Astrocyte of the cerebellum (primary cell): ENCODE measurements at places on chromosomes 5 and 9.

GRCh38 chr9:105242557-105242956 is 1.9 kb upstream of the SLC44A1 start:
- no peak for DNase-seq

DNA sequence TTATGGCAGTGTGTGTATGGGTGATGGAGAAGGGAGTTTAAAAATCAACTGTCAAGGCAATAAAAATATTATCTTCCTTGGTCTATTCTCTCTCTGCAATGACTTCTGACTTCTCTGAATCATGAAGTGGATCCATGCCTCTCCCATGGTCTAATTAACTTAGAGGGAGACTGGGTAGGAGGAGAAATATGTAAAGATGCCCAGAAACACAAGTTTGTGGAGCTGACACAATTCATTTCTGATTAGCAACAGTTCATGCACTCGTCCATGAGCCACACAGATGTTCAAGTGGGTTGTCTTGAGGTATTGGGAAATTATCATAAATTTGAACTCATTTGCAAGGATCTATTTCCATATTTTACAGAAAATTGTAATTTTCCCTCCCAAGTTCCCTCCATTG is 38.1 kb downstream of the INSYN2B start:
- DNase-seq, result peak; percentile 16

DNA sequence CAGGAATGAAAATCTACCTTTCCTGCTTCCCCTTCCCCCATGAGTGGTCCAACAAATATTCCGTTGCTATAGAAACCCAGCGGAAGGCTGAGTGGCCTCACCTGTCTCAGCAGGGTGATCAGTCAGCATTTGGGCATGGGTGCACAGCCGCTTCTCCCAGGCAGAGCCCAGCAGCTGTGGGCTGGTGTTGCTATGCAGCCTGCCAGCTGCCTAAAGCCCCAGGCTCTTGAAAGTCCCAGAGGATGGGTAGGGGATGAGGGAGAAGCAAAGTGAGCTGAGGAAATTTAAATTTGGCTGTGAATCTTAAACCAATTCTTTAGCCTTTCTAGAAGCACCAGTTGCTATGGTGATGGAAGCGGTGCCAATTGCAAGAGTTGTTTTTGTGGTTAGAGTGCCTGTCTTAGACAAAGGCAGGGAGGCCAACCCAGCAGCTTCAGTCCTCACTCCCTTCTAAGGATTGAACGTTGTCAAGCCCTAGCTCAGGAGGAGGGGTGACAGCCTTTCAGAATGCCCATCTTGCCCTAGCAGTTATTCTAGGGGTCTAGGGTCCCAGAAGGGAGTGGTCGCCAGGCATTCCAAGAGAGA is 151.5 kb upstream of the PITX1 start:
- peak; percentile 85 for DNase-seq

GRCh38 chr5:149410721-149411432 is 31.8 kb upstream of the IL17B start:
- DNase-seq, result no peak

GRCh38 chr9:93049491-93049890 is 9.0 kb upstream of the SUSD3 start:
- no peak for DNase-seq

DNA sequence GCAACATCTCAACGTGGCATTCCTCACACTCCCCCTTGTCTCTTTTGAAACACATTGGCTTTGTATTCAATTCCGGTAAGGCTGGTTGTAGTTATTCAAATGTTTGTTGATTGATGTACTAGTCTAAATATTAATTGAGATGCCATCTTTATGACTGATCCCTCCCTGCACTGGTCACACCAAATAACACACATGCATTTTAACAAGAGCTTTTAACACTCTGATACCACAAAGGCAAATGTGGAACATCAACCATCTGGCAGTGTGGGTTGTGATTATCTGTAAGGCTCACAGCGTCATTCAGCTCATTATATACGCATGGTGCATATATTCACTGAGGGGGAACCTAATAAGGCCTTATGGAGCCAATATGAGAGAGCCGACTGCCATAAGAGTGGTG is 305.0 kb downstream of the TENT4A start:
- no peak for DNase-seq

- DNase-seq, result no peak
These were observed 18.3 kb downstream of the PARP8 start for GRCh38 chr5:50684721-50685120.

- DNase-seq, result no peak
These were observed 10.3 kb upstream of the FAT2 start for GRCh38 chr5:151601391-151601790.

GRCh38 chr9:120931231-120932085 is 4.9 kb upstream of the TRAF1 start:
- DNase-seq, result no peak

DNA sequence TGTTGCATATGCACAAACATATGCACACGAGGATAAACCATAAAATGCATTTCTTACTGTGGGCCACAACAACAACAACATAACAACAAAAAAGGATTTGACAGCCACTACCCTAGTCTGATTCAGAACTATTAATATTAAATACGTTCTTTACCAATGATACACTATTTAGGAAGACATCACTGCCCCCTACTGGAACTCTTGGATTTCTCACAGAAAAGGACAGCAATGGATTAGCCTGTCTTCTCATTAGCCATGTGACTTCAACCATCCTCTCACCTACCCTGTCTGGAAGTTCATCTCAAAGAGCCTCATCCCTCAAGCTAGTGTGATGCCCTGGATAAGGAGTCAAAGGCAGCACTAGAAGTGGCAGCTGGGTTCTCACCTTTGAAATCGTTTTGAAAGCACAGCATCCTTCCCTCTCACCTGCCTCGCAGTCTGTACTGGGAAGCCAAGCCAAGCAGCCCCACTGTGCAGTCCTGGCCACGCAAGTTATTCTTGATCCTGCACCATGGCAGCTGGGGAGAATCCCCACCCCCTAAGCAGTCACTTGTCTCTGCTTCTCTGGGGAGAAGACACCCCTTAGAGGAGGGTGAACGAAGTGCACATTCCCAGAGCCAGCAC is 64.6 kb downstream of the SH3TC2 start:
- DNase-seq, result no peak

GRCh38 chr5:137401946-137402345 is 97.2 kb downstream of the SPOCK1 start:
- no peak for DNase-seq

- no peak for DNase-seq
These were observed 21.3 kb downstream of the KCTD16 start for GRCh38 chr5:144191998-144192397.

DNA sequence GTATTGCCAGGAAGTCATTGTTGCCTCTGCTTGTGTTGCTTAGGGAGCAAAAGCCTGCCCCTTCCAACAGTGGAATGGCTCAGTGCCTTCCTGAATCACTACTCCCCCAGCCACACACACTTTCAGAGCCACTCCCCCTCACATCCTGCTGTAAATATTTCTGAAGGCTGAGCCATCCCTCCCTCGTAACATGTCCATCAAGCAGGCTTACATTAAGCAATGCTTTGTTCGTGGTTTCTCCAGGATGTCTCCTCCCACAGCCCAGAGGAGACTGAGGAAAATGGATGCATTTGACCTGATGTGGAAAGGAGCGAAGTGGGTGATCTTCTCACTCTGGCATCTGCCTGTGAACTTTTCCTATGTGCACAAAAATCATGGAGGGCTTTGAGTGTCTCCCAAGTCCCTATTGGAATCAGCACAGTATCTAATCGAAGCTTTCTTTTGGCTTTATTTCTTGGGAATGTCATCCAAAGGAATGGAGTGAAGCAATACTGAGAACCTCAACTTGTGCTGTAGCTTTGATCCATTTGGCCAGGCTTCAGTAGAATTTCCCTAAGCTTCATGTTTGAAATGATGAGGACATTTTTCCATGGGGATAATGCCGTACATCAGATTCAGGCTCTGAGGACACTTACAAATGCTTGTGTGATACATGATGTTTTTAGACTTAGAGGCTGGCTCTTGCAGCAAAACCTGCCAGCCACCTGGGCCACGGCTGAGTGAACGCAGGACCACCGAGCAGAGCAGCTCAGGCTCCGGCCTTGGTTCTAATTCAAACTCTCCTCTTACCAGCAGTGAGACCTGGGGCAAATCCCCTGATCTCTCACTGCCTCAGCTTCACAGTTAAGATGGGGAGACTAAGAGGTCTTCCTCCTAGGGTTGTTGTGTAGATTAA is 389.1 kb downstream of the ENC1 start:
- DNase-seq, result peak; percentile 33

DNA sequence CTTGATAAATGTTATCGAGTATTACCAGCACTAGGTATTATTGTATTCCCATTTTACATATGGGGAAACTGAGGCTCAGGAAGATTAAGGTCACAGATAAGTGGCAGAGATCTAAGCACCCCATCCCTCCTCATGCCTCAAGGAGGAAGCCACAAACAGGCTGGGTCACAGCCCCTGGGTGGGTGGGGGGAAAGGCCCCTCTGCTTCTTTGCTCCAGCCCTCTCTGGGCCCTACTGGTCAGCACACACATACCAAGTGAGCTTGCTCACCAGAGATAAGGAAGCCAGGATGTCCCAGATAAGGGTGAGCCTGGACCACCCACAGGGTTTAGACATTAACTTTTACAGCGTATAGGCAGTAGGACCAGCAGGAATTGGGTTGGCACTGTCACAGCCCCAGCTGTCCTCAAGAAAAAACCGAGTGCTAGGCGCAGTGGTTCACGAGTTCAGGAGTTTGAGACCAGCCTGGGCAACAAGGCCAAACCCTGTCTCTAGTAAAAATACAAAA is 45.3 kb downstream of the STK10 start:
- DNase-seq, result no peak

- peak; percentile 89 for DNase-seq
These were observed 37.2 kb downstream of the DCAF12 start for GRCh38 chr9:34089311-34089710.

GRCh38 chr5:82702046-82702445 is 375.1 kb downstream of the TMEM167A start:
- no peak for DNase-seq

DNA sequence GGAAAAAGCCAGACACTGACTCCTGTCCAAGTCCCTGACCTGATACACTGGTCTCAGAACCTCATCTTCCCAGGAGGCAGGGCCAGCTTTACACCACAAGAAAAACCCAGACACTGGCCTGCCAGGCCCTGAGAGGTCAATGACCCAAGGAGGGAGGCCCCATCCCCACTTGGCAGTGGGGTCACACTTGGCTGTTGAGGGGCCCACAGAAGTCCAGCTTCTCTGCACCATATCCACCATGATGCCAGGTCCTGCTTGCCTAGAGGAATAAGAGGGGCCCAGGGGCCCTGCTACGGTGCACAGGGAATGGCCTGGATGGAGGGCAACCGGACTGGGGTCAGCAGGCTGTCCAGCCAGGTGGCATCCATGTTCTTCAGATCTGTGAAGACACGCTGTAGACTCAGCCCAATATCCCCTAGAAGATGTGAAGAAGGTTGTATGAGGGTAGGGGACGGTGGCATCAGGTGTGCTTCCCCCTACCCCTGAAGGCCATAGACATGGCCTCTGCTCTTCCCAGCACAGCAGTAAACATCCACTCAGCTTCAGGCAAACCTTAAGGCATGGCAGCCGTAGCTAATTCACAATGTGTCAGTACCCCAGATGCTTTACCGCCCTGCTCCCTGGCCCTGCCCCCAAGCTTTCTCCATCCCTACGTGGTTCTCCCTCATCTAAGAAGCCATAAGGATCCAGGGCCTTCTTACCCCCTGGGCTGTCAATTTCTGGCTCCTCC is 6.7 kb downstream of the IRF1 start:
- no peak for DNase-seq

- no peak for DNase-seq
These were observed 53.4 kb upstream of the CACNA1B start for GRCh38 chr9:137823986-137824771.

DNA sequence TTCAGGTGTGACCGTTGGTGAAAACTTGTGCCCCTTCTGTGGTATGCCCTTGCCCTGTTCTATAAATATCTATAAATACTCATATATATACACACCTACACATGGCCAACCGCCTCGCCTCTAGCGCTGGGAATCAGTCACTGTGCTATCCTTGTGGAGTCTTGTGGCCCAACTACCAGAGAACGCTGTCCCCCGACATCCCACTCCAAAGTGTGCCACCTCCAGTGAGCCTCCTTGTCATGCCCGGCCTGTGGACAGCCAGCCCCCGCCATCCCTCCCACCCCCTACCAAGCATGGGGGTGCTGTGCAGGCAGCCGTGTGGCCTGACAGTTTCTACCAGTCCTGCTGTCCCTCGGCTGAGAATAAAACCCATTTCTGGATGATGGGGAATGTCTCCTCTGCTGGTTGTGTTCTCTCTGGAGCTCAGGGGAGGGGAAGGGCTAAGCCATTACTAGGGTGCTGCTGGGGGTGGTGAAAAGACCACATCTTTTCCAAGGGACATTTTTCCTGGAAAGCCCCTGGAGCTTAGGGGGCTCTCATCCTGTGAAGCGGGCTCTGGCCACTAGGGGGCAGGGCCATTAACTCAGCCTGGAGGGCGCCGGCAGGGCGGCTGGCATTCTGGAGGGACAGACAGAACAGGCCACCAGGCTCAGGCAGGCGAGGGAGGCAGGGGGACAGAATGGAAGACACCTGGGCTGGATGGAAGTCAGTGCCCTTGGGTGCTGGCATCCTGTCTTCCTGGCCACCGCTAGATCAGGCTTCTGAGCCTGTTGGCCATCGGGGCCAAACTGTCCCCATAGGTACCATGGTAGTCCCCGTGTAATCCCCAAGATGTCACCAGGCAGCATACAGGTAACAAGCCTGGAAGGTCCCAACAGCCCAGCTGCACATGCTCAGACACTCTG is 20.7 kb downstream of the GOLGA2 start:
- DNase-seq, result no peak

GRCh38 chr5:1062761-1063568 is 48.9 kb downstream of the SLC12A7 start:
- no peak for DNase-seq

GRCh38 chr9:13716090-13716489 is 436.6 kb upstream of the MPDZ start:
- DNase-seq, result no peak

- no peak for DNase-seq
These were observed 81.2 kb upstream of the MIER3 start for GRCh38 chr5:57033103-57033502.

DNA sequence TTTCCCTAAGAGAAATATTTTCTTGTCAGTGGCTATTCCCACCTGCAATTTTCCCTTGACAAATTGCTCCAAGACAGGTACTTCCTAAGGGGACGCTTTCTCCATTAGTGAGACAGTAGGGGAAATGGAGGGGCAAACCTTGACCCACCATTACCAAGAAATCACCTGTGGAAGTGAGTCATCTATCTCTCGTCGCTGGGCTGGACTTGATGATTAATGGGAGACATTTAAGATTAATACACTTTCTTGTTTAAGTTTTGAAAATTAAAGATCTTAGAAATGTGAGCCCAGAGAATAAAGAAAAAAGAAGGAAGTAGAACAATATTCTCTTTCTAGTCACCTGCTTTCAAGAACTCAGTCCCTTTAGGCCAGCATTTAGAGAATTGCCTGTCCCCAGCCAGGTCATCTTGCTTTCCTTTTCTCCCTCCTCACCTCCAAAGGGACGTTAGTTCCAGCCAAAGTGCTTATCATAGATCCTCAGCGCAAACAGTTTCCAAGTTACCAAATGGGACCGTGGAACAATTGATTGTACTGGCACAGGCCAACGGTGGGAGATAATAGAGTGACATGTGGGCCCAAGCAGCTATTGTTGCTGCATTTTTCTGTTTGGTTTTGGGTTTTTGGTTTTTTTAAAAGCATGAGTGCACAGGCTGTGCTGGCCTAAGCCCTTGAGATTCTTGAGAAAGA is 284.4 kb downstream of the ENC1 start:
- DNase-seq, result no peak
